ENCODE measurements at places on chromosomes 6 and 20.

- no peak for DNase-seq
Measured at GRCh38 chr6:80930376-80930775, 822.1 kb downstream of the TENT5A start.

- no peak for DNase-seq
Measured at GRCh38 chr6:45586216-45587171, 208.8 kb upstream of the SUPT3H start.

DNA sequence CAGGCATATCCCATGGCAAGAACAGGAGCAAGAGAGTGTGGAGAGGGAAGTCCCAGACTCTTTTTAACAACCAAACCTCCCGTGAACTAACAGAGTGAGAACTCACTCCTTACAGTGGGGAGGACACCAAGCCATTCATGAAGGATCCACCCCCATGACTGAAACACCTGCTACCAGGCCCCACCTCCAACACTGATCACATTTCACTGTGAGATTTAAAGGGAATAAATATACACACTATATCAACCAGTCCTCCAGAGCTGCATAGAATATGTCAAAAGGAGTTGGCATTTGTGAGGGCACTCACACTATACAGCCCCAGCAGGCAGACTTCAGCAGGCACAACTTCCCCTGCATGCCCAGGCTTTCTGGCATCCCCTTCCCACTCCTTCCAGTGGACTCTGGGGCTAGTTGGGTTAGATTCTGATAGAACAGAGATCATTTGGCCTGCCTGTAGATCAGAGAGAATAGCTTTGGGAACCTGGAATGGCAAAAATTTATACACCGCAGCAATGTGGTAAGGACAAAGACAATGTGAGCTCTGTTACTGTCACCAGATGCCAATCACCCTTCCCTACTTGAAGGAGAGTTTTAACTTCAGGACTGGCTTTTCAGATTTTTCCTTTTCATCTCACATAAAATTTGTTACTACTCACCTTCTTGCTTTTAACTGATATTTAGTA, 25.2 kb upstream of the TENT5A start:
- DNase-seq: no peak

GRCh38 chr6:39617026-39617425, 108.2 kb downstream of the KIF6 start:
- no peak for DNase-seq

GRCh38 chr6:112764377-112764776, 417.2 kb downstream of the RFPL4B start:
- DNase-seq: no peak

- no peak for DNase-seq
Measured at GRCh38 chr20:49768204-49769047, 44.2 kb upstream of the SLC9A8 start.

- no peak for DNase-seq
Measured at GRCh38 chr6:162377735-162378134, 349.8 kb downstream of the PRKN start.

- no peak for DNase-seq
Measured at GRCh38 chr20:63978319-63979228, 868 bp downstream of the SAMD10 start.

- no peak for DNase-seq
Measured at GRCh38 chr6:158907931-158908330, 88.8 kb upstream of the EZR start.

DNA sequence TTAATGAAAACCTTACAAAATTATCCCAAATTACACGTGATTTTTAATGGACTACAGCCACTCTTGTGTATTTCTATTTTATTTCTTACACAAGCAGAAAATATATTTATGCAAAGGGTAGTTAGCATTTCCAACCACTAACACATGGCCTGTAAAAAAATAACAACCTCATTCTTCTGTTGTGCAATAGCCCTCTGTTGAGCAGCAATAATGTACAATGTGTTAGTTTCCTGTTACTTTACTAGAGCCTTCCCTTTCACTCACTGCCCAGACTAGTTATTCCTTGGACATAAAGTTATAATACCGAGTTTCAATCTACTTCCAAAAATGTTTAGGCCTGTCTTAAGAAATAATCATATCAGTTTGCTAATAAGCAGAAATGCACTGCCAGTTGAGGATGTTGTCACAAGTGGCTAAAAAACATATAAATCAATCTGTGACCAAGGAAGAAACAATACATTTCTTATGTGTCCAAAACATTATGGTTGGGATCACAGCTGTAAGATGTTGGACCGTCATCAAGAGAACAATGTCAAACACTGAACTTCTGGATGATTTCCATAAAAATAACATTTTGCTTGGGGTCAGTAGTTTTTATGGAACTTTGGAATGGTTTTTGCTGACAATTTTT, 73.6 kb upstream of the RNF146 start:
- no peak for DNase-seq

GRCh38 chr6:35490821-35491557, 5.9 kb downstream of the TEAD3 start:
- no peak for DNase-seq

DNA sequence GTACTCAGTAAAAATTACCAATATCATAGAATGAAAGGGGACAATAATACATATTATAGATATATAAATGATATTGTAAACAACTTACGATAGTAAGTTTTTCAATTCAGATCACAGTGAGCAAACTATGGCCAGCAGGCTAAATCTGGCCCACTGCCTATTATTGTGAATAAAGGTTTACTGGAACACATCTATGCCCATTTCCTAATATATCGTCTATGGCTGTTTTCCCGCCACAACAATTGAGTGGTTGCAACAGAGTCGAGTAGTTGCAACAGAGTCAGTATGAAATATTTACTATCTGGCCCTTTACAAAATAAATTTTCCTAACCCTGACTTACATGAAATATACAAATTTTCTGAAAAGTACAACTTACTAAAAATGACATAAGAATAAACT, 297.3 kb upstream of the KCNQ5 start:
- no peak for DNase-seq

- no peak for DNase-seq
Measured at GRCh38 chr20:50360218-50360672, 149.9 kb upstream of the PTPN1 start.

DNA sequence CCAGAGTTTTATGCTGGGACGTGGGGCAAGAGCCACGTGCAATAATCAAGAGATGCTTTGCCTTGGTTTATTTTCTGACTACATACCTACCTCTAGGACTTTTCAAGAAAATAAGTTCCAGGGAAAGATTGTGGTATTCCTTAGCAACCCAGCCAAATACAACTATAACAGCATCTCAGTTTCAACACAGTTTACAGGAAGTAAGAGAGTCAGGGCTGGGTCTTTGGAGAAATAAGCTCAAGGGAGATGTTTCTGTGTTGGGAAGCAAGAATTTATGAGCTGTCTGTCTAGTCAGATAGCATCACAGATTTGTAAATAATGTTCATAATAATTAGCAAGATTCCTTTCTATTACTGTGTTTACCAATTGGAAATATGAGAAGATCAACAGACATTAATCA, 35.1 kb downstream of the MAP3K5 start:
- no peak for DNase-seq

GRCh38 chr6:30720738-30721197, 616 bp downstream of the TUBB start:
- no peak for DNase-seq

GRCh38 chr20:63580796-63581461, 6.9 kb upstream of the HELZ2 start:
- DNase-seq: no peak

- DNase-seq: no peak
Measured at GRCh38 chr20:40768105-40768504, 79.1 kb upstream of the MAFB start.

DNA sequence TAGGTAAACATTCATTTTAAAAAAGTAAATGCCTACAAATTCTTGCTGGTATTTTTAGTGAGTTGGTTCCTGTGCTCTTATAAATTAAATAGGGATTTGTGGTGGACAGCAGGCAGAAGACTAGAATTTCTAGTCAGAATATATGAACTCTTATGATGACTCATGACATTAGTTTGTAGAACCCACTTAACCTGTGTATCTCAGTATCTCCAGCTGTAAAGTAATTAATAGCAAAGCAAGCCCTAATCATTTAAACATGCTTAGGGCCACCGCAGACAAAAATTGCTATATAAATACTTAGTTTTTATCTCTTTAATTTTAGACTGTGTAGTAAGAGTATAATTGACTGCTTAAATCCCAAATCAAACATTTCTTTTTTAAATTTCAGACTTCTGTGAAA, 2.4 kb downstream of the FAM135A start:
- no peak for DNase-seq

DNA sequence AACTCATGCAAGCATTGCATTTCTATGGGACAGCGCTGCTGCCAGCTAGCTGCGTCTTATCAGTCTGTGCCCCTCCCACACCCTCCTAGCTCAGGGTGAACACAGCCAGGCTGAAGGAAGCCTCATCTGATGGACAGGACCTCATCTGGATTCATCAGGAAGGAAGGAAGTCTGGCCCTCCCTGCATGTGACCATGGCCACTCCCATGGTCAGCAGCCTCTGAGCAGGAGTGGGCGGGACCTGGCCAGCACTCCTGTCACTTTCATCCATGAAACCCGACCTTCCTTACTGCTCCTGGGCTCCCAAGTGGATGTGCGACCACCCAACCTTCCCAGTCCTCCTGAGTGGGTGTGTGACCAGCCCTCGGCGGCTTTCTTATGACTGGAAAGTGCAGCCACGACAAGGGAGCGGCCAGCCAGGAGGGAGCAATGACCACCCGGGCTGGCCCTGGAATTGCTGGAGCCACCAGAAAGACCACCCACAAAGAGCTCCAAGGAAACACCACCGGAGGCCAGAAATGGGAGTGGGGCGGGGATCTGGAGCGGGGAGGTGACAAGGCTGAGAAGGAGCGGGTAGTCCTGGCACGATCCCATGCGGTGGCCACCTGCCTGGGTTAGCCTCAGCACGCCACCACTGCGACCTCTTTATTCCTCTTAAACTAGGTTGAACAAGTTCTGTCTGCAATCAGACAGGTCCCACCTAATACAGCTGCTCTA, 241.2 kb downstream of the TTLL2 start:
- no peak for DNase-seq

GRCh38 chr20:17210983-17211382, 15.9 kb upstream of the PCSK2 start:
- DNase-seq: no peak

GRCh38 chr6:26543953-26544352, 5.8 kb downstream of the HMGN4 start:
- no peak for DNase-seq

DNA sequence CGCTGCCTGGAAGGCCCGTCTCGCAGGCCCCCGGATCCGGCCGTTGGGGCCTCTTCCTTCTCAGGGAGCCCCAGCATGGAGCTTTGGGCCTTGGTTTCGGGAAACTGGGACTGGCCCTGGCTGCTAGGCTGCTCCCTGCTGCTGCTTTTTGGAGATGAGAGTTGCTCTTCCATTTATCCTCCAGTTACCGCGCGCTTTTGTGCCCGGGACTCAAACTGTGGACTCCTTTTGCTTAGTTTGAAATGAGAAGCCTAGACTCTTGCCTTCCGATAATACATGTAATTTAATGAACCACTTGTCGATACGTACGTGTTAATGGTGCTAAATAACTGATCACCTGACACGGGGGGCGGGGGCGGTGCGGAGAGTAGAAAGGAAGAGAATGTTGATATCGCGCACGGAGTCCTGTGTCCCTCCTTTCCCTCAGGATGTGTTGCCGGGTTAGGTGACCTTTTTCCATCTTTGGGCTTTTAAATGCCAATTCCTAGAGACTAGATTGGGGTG, 968 bp downstream of the PHF3 start:
- peak; percentile 17 for DNase-seq

DNA sequence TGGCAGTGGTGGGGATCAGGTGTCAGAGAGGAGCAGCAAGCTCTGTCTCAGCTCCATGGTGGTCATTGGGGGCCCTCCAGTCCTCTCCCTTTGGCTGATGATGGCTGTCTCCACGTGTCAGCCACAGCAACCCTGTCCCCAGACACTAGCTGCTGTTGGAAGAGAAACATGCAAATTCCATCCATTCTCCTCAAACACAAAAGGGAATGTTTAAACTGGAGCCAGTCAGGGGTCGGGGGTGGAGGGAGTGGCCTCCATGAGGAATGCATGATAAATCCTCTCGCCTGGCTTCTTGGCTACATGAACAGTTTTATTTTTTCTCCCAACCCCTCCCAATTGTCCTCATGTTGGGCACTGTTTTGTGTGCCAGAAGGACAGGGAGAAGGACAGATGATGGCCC, 86.4 kb downstream of the EDN3 start:
- DNase-seq: no peak

GRCh38 chr6:143845033-143845432, 1.9 kb downstream of the LTV1 start:
- no peak for DNase-seq

Data from thoracic aorta (tissue), 2 donors.